ENCODE measurements at places on chromosomes 3 and 15. TPM values are rescaled to one million over a fixed set of nuclear protein-coding genes. Genes with fewer than 3 reads are reported as not detected.

Gene C3orf85
- total RNA-seq: not detected

Gene PAK6
- total RNA-seq: 45.8 TPM

Gene TNK2
- total RNA-seq: 10.2 TPM

Gene NRG4
- not detected for total RNA-seq

Gene OR5K2
- not detected for total RNA-seq

Gene SEMA3B
- total RNA-seq: 27.4 TPM

Gene RASL12
- 12.5 TPM for total RNA-seq

Gene EPHB3
- total RNA-seq: 1.4 TPM

Gene ZNF80
- total RNA-seq: not detected

Gene A4GNT
- not detected for total RNA-seq

Gene FETUB
- not detected for total RNA-seq

Gene TIGIT
- total RNA-seq: 0.98 TPM

Gene PP2D1
- not detected for total RNA-seq

Gene RFT1
- 16.8 TPM for total RNA-seq

Gene SPINK8
- total RNA-seq: not detected

Gene MAP1A
- total RNA-seq: 13.0 TPM

Gene SLC2A2
- not detected for total RNA-seq

Gene P3H2
- 6.8 TPM for total RNA-seq

Gene PDCD10
- 80.8 TPM for total RNA-seq

Gene TMEM40
- not detected for total RNA-seq

Gene PRC1
- 3.6 TPM for total RNA-seq

Gene PATL2
- 0.22 TPM for total RNA-seq

Gene BTLA
- total RNA-seq: not detected

Gene ESYT3
- 20.3 TPM for total RNA-seq

Gene LYZL4
- not detected for total RNA-seq

Gene CACNA2D3
- total RNA-seq: 4.8 TPM

Gene SAMD7
- total RNA-seq: not detected

Gene GOLGA6L22
- total RNA-seq: not detected

Gene GRK7
- not detected for total RNA-seq

Gene ARL14
- total RNA-seq: not detected

Gene LRRN1
- total RNA-seq: 1.4 TPM

Gene ADAMTS9
- total RNA-seq: 142 TPM

Gene ANKUB1
- total RNA-seq: not detected

Gene CASR
- under 0.01 TPM for total RNA-seq

Gene CSPG4
- total RNA-seq: 2.4 TPM

Gene TMEM42
- 20.6 TPM for total RNA-seq

Gene PRTG
- 93.8 TPM for total RNA-seq

Gene BNC1
- total RNA-seq: 0.33 TPM

Gene KCNMB2
- total RNA-seq: 0.81 TPM

Gene ATP8B4
- total RNA-seq: 7.4 TPM

Gene LRRC15
- total RNA-seq: 0.79 TPM

Gene TEX55
- not detected for total RNA-seq

Gene MPI
- 91.1 TPM for total RNA-seq

Gene COL6A5
- total RNA-seq: 0.11 TPM

Gene CHRNA3
- 0.93 TPM for total RNA-seq

Gene MED12L
- total RNA-seq: 23.7 TPM

Gene DCLK3
- not detected for total RNA-seq

Gene SUCNR1
- 9.4 TPM for total RNA-seq

Gene RBP2
- not detected for total RNA-seq

Gene KCNAB1
- 26.1 TPM for total RNA-seq

Gene TRIM42
- total RNA-seq: not detected

Gene GXYLT2
- total RNA-seq: 23.6 TPM

Gene DLEC1
- total RNA-seq: 1.4 TPM

Gene SLC35G2
- total RNA-seq: 11.4 TPM
